Natural killer cell (primary cell): ENCODE measurements at places on chromosomes 3 and 15. TPM values are rescaled to one million over a fixed set of nuclear protein-coding genes. Genes with fewer than 3 reads are reported as not detected.

IL5RA gene
- total RNA-seq = 0.34 TPM

SST gene
- not detected for total RNA-seq

LEO1 gene
- 19.5 TPM for total RNA-seq

- DNase-seq = no peak
Measured at GRCh38 chr3:178707311-178708031, 171.2 kb downstream of the KCNMB2 start.

- DNase-seq = no peak
Measured at GRCh38 chr3:54550221-54550977, 377.5 kb downstream of the LRTM1 start.

DNA sequence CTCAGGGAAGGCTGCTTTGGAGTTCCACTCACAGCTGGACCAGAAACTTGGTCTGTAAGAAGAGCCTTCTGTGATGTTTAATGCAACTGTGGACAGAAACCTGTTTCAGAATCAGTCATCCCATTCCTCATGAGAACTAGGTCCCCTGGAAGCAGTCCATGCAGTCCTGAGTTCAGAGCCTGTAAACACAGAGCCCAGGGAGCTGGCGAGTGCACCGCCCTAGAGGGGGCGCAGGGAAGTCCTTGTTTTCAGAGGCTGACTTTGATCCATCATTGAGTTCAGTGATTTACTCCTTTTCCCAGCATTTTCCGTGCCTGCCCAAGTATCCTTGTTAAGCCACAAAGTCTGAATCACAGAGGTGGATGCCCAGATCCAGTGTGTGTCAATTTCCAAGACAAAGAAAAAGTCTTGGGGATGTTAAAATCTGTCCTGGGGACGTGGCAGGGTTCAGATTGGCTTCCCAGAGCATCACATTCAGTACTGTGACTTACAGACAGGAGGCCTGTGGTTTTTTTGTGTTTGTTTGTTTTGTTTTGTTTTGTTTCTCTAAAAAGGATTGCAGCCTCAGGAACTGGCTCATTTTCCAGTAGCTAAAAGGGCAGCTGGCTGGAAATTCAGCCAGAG is 9.8 kb upstream of the TXNRD3 start:
- DNase-seq = no peak

DNA sequence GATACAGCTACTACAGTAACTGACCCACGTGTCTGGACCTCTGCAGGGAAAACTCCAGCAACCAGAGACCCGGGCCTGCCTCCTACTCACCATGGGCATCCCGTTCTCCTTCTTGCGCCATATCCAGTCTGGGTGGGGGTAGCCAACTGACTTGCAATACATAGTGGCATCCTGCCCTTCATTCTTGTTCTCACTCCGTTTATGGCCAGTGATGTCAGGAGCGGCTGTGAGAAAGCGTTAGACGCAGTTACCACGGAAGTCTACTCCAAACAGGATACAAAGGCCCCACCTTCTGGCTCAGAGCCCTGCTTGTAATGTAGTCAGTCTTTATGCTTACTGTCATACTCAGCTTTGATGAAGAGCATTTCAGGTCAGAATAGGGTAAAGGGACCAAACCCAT is 59.6 kb downstream of the NPTN start:
- DNase-seq = no peak

DNA sequence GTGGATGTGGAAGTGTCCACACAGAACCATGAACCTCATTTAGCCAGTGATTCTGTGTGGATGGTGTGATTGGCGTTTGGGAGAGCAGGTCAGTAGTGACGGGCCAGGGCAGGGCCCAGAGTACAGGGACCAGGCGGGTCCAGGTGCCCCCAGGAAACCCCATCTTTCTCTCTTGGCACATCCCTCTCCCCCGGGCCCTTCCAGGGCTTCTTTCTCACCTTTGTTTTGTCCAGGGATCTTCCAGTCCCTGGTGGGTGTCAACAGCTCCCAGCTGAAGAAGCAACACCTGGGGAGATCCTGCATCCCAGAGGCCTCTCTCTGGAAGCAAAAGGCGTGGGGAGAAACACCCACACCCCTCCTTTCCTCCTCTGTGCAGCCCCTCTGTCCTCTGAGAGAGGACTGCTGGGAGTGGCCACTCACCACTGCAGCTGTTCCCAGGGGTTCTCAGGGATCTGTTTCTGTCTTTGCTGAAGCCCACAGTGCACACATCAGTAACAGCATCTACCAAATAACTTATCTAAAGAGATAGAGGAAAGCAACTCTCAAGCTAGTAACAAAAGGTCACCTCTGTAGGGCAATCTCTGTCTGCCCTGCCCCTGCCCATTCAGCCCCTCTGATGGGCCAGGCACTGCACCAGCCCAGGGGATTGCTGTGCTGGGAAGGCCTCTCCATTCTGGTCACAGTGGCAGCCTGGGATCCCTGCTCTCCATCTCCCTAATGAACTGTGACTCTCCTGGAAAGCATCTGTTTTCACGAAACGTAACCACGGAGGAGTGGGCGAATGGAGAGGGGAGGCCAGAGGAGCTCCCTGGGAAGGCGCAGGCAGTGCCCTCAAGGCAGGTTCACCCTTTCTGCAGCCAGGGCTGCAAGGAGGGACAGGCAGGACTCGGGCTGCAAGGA is 98.3 kb upstream of the ALDH1A3 start:
- DNase-seq = no peak

DNA sequence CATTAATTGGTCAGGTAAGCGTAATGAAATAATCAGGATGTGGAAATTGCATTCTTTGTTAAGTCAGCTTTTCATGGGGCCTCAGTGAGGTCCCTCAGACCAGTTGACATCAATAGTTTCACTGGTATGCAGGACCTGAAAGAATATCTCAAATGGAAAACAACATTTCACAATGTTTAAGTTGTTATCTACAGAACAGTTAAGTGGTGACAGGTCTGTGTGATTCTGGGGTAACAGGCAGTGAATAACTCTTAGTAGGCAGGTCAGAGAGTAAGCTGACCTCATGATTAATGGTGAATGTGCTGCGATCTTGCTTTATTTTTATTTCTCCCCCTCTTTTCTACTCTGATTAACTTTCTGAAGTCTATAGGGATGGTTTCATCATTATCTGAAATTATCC is 28.9 kb upstream of the ACP3 start:
- no peak for DNase-seq

- DNase-seq = no peak
Measured at GRCh38 chr3:14113965-14114635, 10.6 kb downstream of the CHCHD4 start.

DNA sequence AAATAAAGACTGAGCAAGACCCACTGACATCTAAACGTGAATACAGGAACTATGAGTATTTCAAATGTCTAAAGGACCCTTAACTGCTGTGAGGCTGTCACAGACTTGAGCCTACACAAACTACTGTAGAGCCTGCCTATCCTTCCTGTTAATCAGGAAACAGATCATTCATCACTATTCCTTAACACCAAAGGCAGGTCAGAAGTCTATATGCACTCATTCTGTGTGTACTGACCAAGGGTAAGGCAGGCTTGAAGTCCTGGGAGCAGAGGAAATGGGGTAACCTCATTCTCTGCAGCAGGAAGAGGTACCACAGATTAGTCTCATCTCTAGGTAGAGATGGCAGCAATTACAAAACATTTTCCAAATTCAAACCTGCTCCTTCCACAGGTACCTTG is 30.7 kb downstream of the NPTN start:
- DNase-seq = no peak

DNA sequence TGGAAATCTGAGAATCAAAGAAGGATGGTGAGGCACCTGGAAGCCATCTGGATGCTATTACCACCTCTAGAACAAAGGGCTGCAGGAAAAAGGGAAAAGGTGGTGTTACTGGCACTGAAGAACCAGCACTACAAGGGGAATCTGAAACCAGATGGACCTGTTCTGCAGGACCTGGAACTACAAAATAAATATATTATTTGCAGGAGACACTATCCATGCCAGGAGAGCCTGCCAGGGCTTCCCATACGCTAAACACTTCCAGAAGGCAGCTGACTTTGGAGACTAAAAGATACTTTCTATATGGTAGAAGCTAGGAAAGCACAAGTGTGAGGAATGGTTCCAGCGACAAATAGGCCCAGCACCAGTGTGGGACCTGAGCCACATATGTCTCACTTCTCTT is 83.4 kb upstream of the POU1F1 start:
- no peak for DNase-seq

DNA sequence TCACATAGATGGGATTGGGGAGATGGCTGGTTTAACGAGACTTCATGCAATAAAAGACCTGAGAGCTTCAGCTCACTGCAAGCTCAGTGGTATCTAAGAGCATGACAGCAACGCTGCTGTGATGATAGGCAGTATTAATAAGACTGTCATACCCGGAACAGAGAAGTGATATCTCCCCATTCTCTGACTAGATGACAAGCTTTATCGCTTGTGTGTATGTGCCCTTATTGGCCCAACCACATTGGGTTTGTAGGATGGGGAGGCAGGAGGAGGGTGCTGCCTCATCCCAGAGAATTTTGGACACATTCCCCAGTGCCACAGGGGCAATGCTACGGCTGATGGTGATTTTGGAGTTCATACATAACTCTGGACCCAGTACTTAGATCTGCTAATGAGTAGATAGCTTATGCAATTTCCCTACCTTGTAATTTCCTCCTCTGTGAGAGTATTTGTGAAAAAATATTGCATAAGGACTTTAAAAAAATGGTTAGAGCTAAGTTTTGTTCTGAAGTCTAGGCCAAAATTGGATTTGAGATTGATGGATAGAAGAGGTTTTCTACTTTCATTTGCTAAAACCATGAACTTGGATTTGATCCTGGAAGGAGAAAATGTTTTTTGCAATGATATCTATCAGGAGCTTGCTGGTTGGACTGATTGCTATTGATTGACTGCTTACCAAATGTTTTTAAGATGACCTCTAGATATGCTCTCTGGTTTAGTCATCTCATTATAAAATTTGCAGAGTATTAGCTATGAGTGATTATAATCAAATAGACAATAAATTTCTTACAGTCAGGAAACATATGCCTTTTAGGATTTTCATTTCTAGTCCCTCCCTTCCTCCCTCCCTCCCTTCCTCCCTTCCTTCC is 14.0 kb upstream of the TMEM212 start:
- DNase-seq = no peak

DNA sequence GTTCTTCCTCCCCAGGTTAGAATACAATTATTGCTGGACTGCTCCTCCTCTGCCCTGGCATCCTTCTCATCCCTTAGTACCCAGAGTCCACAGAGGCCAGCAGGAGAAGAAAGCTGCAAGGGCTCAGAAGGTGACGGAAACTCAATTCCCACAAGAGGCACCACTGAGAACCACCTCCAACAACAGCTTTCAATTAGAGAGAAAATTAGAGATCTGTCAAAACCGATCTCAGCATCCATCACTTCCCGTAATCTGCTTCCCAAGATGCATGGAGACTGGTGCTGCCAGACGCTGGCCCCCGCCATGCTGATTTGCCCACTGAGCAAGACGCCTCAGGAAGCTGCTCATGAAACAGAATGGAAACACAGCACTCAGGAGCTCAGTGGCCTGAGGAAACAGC is 135.0 kb upstream of the PRICKLE2 start:
- no peak for DNase-seq
